ENCODE measurements at places on chromosomes 7 and 10.
A peak's percentile ranks its signal among the peaks of the same experiment; 100 is the strongest.

GRCh38 chr10:51602326-51602725, 97.1 kb downstream of the CSTF2T start:
- DNase-seq: no peak
- no peaks in the 10 kb centered on the region for H3K4me1 ChIP-seq
- H3K27me3 ChIP-seq: no peaks in the 10 kb centered on the region
- H3K4me3 ChIP-seq: no peak overlapping the region
- no peaks in the 10 kb centered on the region for H3K36me3 ChIP-seq
- no peak overlapping the region for H3K27ac ChIP-seq

- no peak for DNase-seq
- no peaks in the 10 kb centered on the region for H3K27me3 ChIP-seq
- no peaks in the 10 kb centered on the region for H3K4me1 ChIP-seq
- no peak overlapping the region for H3K4me3 ChIP-seq
- no peak overlapping the region for H3K27ac ChIP-seq
Observed at GRCh38 chr7:16244469-16244868, 176.9 kb downstream of the CRPPA start.

DNA sequence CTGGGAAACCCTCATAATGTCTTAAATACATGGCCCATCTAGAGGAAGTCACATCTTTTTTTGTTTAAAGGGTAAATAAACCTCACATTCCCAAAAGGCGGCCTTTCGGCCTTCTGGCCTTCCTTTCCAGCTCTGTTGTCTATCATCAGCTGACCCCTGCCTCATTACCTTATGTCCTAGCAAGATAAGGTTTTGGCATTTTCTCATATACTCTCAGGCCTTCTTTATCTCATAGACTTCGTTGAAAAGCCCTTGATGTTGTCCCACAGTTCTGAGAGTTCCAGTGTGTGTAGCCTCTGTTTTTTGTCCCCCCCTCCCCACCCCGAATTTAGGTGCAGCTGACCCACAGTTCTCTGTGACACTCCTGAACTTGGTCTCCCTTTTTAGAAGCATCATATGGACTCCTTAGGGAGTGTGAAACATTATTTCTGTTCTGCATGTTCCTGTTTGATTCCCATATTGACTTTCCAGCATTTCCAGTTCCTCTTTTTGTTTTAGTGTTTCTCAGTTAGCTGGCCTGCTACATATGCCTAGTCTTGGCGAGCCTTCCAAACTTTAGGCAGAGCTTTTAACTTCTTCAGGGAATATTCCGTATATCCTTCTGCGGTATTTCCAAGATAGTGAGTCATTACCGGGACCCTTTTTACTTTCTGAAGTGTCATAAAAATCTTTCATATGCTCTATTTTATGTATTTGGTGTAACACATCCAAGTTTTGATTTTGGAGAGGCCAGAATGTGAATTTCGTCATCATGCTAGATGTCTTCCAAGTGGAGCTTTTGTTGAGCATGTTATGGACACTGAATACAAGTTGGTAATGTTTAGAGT, 138.5 kb downstream of the LRRC4 start:
- H3K36me3 ChIP-seq: peaks cover 15% of the 10 kb centered on the region
- H3K27ac ChIP-seq: peak overlapping the region; percentile 61
- H3K4me1 ChIP-seq: peaks cover 49% of the 10 kb centered on the region
- no peak overlapping the region for H3K4me3 ChIP-seq

DNA sequence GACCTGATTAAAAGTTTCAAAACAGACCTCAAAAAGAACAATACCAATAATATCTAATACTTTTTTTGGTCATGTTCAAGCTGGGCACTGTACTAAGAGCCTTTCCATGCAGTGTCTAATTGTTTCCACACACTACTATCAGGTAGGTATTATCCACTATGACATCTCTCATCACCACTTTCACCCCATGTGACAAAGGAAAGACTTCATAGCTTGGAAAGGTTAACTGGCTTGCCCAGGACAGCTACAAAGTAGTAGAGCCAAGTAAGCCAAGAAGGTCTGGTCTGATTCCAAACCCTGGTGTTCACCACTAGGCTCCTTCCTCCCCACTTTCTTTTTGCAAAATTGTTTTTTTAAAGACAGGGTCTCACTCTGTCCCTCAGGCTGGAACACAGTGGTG, 400.5 kb downstream of the KCNMA1 start:
- H3K36me3 ChIP-seq: no peaks in the 10 kb centered on the region
- no peak overlapping the region for H3K27ac ChIP-seq
- no peak overlapping the region for H3K4me3 ChIP-seq
- no peak for DNase-seq

- H3K27ac ChIP-seq: peak overlapping the region; percentile 20
- no peaks in the 10 kb centered on the region for H3K27me3 ChIP-seq
- no peak overlapping the region for H3K4me3 ChIP-seq
- DNase-seq: no peak
- peaks cover 69% of the 10 kb centered on the region for H3K4me1 ChIP-seq
Observed at GRCh38 chr7:130966246-130967009, 232.4 kb upstream of the KLF14 start.

DNA sequence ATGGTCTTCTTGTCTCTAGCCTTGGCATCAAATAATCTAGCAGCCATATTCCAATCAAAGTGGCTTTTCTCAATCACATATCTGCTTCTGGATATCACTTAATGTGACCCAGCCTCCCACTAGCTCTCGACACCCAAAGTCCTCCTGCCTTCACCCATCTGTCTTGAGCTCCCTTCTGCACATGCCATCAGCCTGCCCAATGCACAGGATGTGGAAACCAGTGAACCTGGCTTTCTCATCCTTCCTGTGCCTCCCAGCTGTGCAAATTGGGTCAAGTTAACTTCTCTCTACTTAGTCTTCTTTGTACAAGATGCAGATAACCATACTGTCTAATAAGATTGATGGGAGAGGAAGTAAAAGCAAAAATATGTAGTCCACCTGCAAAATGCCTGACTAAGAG, 257.9 kb upstream of the PITRM1 start:
- no peaks in the 10 kb centered on the region for H3K36me3 ChIP-seq
- no peak overlapping the region for H3K27ac ChIP-seq
- H3K4me3 ChIP-seq: no peak overlapping the region
- H3K27me3 ChIP-seq: no peaks in the 10 kb centered on the region
- DNase-seq: no peak
- H3K4me1 ChIP-seq: peaks cover 41% of the 10 kb centered on the region

Data from tibial nerve (tissue), 4 donors.